ENCODE measurements at places on chromosomes 13 and 19.

DNA sequence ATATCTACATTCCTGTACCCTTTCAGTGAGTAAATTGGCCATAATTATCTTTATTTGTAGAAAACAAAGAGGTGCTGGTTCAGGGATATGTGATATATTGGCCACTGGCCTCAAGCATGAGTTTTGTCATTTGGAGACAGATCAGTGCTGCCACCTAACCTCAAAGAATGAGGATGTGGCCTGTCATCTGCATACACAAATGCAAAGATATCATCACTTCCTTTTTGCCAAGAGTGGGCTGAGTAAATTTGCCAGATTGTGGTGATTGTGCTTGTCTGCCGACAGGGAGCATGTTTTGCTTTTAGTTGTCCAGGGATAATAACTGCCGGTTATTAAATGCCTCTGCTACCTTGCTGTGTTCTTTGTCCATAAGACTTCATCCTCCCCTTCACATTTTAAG is 44.2 kb downstream of the WASF3 start:
- peak; percentile 73 for DNase-seq
- H3K27ac ChIP-seq = no peak overlapping the region
- no peaks in the 10 kb centered on the region for H3K36me3 ChIP-seq
- H3K4me1 ChIP-seq = peaks cover 8% of the 10 kb centered on the region
- no peak overlapping the region for H3K4me3 ChIP-seq
- no peaks in the 10 kb centered on the region for H3K27me3 ChIP-seq

GRCh38 chr19:2984215-2984528 is 6.8 kb downstream of the TLE6 start:
- H3K4me3 ChIP-seq = no peak overlapping the region
- no peaks in the 10 kb centered on the region for H3K36me3 ChIP-seq
- DNase-seq = no peak
- H3K4me1 ChIP-seq = no peaks in the 10 kb centered on the region
- peaks cover 4% of the 10 kb centered on the region for H3K27me3 ChIP-seq
- H3K27ac ChIP-seq = no peak overlapping the region

DNA sequence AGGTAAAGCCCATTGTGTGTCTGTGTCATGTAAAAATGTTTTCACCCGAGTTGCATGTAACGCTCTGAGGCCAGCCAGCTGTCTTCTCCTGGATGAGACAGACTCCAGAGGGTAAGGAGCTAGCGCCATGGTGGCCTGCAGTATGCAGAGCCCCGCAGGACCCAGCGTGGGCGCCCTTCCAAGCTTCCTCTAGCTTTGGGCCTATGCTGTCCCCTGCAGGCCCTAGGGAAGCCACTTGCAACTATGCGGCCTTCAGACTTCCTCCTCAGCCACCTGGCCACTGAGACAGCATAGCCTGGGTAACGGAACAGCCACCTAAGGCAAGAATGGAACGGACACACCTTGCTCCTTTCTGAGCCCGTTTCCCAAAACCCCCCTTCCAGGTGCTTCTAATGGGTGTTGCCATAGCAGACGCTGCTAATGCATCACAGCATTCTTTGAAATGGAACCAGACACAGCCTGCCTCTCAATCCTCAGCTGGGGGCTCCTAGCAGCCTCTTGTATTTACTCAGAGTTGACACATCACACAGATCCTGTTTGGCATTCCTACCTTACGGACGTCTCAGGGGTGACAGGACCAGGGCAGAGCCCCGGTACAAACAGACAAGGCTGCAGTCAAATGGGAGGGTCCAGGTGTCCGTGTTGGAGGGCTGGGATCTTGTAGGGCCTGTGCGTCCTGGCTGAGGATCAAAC is 6.2 kb downstream of the FAM32A start:
- H3K4me1 ChIP-seq = no peaks in the 10 kb centered on the region
- H3K4me3 ChIP-seq = no peak overlapping the region
- peak; percentile 17 for DNase-seq
- H3K36me3 ChIP-seq = peaks cover 10% of the 10 kb centered on the region
- no peaks in the 10 kb centered on the region for H3K27me3 ChIP-seq

DNA sequence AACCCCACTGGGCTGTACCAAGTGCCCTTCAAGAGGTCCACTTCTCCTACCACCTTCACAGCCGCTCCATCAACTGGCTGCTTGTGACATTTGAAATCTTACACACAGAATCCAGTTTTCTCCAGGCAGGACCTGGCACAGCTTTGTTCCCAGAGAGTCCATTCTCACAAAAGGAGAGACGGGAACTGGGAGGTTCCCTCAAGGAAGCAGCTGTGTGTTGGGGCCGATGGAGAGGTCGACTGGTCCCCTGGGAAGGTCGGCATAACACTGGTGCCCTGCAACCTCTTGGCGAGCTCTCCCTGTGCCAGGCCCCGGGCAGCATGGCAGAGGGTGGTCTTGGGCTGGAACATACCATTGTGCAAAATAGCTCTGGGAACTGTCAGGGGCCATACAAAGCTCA is 21.5 kb downstream of the ELL start:
- no peak overlapping the region for H3K4me3 ChIP-seq
- no peaks in the 10 kb centered on the region for H3K4me1 ChIP-seq
- no peak for DNase-seq
- H3K27ac ChIP-seq = no peak overlapping the region

DNA sequence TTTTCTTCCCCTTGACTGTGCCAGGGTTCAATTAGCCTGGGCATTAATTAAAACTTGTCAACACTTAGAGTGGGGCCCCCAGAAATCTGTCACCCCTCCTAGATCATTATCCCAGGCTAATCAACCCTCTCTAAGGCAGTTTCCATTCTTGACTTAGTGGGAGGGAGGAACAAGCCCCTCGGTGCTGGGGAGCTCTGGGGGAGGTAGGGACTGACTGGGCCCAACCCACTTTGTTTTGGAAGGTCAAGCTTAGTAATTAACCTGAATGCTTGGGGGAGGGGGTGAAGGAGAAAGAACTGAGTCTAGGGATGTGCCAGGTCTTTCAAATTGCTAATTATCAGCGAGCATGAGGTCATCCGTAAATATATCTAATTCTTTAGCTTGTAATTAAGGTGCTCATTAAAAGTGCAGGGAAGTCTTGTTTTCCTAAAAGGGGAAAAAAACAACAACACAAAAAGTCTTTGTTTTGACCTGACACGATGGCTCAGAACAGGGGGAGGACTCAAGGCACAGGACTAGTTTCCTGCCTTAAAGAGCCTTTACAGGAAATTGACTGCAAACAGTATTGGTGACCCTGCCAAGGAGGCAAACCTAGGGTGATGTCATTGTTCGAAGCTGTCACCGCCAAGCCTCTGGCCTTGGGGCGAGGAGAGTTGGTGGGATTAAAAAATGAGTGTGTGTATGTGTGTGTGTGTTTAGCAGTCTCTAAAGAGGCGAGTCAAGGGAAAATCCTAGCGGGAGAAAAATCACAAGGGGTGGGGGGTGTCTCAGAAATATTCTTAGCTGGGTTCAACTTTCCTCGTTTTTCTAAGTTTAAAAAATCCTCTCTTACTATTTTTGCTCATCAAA is 19.4 kb downstream of the ACTN4 start:
- H3K27ac ChIP-seq = peak overlapping the region; percentile 74
- no peak overlapping the region for H3K4me3 ChIP-seq
- H3K4me1 ChIP-seq = peaks cover 52% of the 10 kb centered on the region
- H3K36me3 ChIP-seq = no peaks in the 10 kb centered on the region

DNA sequence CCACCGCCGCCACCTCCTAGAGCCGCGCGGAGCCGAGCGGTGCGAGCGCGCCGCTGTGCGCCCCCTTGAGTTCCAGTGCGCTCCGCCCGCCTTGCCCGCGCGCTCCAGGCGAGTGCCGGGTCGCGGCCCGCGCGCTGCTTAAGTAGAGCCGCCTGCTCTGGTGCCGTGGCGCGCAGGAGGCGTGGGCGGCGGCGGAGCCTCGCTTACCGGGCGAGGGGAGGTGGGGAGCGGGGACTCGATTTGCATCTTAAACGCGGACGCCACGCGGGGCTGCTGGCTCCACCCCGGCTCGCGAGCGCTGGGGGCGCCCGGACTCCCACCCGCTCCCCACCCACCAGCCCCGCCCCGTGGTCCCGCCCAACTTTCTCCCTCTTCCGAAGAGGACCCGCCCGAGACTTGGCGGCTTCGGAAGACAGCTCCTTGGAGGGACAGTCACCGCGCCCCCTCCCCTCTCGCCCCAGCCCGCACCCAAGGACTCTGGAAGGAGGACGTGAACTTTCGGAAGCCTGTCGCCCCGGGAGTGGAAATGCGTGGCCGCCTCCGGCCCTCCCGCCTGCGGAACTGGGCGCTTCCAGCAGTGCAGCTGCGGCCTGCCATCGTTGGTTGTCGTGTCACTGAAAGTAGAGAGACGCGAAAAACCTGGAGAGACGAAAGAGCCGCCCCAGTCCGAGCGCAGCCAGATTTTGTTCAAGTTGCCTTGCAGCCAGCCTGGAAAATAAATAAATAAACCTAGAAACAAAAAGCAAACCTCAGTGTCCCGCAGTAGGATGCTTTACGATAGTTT is at the start of gene KCTD12:
Gene KCTD12 (minus strand): TSS at position 114 of the 784 bp plus-strand sequence. CDS start 257 bp downstream, outside the sequence.
- H3K27ac ChIP-seq = no peak within 1 kb of the TSS
- H3K4me3 ChIP-seq = peak within 1 kb of the TSS; percentile 32
- no peaks in the 10 kb centered on the region for H3K36me3 ChIP-seq
- no peaks in the 10 kb centered on the region for H3K4me1 ChIP-seq

DNA sequence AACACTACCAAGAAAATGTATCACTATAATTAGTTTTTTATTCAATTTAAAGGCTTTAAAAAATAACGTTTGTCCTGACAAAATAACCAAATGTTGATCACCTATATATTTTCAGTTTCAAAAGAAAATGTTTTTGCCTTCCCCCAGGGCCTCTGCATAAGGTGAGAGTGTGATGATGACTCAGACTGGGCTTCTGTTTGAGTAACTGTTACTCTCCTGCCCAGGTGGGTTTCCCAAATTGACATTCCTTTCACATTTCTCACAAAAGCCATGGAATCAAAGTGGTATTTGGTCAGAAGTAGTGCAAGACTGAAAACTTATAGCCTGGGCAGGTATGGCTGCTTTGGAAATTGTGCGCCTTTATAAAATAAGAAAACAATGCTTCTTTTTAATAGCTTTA is 180.6 kb downstream of the COG6 start:
- no peaks in the 10 kb centered on the region for H3K27me3 ChIP-seq
- no peak overlapping the region for H3K27ac ChIP-seq
- DNase-seq = peak; percentile 86
- peaks cover 4% of the 10 kb centered on the region for H3K4me1 ChIP-seq
- H3K36me3 ChIP-seq = no peaks in the 10 kb centered on the region
- H3K4me3 ChIP-seq = no peak overlapping the region

- H3K27ac ChIP-seq = no peak overlapping the region
- no peaks in the 10 kb centered on the region for H3K36me3 ChIP-seq
- DNase-seq = peak; percentile 71
- H3K27me3 ChIP-seq = no peaks in the 10 kb centered on the region
These were observed 655 bp upstream of the S1PR5 start for GRCh38 chr19:10517760-10518443.

GRCh38 chr19:39303373-39304184 is 7.4 kb downstream of the IFNL1 start:
- no peak overlapping the region for H3K4me3 ChIP-seq
- H3K36me3 ChIP-seq = no peaks in the 10 kb centered on the region
- H3K27ac ChIP-seq = no peak overlapping the region
- peaks cover 1% of the 10 kb centered on the region for H3K4me1 ChIP-seq
- DNase-seq = peak; percentile 91

- H3K4me3 ChIP-seq = no peak overlapping the region
- DNase-seq = peak; percentile 98
- H3K36me3 ChIP-seq = no peaks in the 10 kb centered on the region
- no peaks in the 10 kb centered on the region for H3K27me3 ChIP-seq
- peaks cover 3% of the 10 kb centered on the region for H3K4me1 ChIP-seq
These were observed 890 bp upstream of the ZNF611 start for GRCh38 chr19:52735734-52736133.

- peaks cover 3% of the 10 kb centered on the region for H3K4me1 ChIP-seq
- no peaks in the 10 kb centered on the region for H3K27me3 ChIP-seq
- peak overlapping the region; percentile 55 for H3K27ac ChIP-seq
- no peaks in the 10 kb centered on the region for H3K36me3 ChIP-seq
These were observed 15.4 kb upstream of the NOP53 start for GRCh38 chr19:47729799-47730520.

GRCh38 chr13:103969520-103970050 is 903.4 kb upstream of the SLC10A2 start:
- no peak overlapping the region for H3K27ac ChIP-seq
- H3K27me3 ChIP-seq = no peaks in the 10 kb centered on the region

All from mesendoderm (in vitro differentiated cells).